ENCODE measurements at places on chromosomes 2 and 18.

DNA sequence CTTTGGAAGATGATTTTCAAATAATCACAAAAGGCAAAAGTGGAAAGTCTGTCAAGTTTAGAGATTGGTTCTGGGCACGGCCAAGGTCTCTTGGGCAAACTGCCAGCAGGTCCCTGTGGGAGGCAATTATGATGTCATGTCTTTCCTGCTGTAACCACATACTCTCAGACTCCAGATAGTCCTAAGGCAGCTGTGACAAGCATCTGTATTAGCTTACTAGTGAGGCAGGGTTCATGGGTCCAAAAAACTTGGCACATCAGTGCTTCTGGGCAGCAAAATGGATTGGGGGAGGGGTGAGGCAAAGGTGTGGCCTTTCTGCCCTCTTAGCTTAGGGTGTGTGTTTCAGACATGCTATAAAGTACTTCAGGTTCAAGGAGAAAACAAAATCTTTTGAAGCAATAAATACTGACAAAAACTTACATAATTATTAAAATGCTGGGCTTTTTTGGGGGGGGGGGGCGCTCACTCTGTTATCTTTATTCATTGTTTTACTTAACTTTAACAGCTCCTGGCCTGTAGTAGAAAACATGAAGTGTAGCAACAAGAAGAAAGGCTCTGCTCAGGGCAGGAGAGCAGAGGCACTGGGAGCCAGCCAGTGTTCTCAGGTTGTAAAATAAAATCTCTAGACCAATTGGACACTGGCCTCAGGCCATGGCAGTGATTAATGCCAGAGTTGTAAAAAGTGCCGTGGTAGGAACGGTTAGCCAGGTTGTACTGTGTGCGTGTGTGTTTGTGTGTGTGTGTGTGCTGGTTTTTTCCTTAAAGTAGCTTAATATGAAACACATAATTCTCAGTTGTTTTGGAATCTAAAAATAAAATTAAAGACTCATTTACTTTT is 14.3 kb upstream of the TANC1 start:
- DNase-seq, result peak; percentile 81

DNA sequence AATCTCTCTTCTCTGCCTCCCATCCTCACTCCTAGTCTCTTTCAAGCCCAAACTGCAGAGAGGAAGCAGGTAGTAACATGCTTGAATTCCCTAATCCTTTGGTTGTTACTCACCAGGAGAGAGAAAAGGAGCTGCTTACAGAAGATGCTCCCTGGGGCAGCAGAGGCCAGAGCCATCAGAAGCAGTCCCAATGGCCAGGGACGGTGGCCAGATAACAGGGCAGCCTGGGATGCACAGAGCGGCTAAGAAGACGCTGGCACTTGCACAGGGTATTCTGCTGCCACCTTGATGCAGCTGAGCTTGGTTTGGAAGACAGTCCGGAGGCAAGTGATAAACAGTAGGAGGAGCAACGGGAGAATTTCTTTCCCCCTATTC is 250 bp downstream of the DSC1 start:
- DNase-seq, result no peak

DNA sequence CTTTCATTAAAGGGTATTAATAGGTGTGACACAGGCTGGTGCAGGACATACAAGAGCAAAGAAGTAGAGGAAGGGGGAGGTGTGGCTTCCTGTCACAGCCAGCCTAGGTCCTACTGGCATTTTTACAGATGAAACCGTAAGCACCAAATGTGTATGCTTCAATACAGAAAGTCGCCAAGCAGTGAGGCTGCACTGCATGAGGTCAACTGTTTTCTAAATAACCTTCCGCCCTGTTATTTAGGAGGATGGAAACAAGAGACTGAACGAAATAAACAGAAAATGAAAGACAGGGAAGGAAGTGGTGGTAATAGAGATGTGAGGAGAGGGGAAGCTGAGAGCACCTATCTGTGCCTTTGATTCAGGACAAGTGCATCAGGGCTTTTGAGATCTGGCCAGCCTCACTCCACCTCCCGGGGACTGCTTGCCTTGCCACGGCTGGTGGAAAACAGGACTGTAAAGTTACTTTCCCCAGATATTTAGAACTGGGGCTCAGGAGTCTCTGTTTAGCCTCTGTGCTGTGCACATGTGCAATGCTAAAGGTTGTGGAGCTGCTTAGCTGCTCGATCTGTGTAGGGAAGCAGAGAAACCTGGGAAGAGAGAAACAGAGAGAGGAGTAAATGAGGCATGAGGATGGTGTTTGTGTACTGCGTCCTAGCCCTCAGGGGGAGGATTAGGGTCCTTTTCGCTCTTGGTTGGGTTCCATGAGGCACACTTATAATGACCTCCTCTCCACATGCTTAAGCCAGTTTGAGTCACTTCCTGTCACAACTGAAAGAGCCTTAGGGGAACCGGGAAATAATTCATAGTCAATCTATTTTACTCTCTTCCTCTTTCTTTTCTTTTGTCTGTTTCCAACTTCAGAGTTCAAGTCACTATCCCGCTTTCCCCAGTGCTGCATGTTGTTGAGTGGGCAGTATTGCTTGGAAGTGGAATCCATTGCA is 62.3 kb upstream of the BOD1L2 start:
- DNase-seq, result no peak

GRCh38 chr2:177449159-177449558 is 56.6 kb downstream of the AGPS start:
- DNase-seq, result no peak

DNA sequence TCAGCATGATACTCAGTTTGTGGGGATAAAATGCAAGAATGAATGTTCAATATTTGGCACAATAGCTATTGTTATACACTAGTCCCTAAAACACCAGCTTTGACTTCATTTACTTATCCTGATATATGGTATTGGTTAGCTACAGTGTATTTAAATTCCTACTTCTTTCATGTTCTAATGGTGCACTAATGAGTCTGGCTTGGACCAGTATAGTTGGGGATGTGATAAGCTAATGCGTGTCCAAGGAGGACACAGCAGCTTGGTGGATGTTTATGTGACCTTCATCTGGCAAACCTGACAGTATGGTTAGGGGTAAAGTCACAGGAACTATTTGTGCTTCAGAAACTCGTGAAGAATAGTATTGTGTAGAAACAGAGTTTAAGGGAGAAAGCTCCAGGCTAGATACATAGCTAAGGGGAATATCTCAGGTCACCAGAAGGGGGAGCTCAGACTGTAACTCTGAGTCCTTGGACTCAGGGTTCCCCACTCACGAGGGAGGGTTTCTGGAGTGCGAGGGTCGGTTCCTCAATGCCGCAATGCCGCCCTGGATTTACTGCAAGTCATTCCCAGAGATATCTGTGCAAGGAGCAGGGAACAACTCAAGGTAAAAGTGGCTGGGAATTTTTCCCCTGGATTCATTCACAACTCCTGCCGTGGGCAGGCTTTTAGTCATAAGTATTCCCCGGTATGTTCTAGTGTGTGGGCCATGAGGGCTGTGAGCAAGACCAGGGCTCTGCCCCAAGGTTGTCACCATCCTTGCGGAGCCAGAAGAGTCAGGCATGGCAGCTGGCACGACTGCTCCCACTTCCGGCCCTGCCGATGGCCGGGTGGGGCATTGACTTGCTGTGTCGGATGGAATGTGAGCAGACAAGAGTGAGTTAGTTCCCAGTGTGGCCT is 14.5 kb downstream of the IL1R2 start:
- DNase-seq, result no peak

DNA sequence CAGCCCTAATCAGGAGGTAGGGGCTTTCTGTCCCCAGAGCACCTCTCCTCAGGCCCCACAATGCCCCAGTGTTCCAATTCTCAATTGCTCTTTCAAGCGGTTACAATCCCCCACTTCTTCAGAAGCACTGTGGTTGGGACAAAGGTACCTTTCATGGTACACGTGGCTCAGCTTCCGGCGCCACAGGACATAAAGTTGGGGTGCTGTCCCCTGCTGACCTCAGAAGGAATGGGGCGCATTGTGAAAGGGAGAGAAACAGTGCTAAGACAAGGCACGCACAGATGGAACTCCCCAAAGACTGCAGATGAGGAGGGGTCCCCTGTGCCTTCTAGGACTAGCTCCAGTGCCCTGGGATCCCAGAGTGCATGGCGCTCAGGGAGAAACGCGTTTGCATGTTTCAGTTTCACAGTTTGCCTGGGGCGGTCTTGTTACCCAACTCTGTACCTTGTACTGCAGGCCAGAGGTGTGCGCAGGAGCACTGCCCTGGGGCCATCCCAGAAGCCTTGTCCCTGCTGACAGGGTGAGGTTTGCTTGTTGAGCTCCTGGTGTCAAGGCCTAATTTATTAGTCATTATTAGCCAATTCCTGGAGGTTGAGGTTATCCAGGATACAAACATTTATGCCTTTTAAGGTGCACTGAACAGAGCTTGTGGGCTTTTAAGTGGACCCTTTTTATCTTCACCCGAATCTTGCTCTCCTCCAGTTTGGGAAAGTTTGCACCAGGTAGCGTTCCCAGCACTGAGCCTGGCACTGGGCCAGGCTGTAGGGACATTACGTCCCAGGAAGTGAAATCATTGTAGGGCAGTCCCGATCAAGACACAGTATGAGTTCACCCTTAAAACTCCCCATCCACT is 7.6 kb downstream of the CNDP1 start:
- no peak for DNase-seq

GRCh38 chr2:121709776-121710469 is 26.8 kb downstream of the NIFK start:
- DNase-seq, result no peak

DNA sequence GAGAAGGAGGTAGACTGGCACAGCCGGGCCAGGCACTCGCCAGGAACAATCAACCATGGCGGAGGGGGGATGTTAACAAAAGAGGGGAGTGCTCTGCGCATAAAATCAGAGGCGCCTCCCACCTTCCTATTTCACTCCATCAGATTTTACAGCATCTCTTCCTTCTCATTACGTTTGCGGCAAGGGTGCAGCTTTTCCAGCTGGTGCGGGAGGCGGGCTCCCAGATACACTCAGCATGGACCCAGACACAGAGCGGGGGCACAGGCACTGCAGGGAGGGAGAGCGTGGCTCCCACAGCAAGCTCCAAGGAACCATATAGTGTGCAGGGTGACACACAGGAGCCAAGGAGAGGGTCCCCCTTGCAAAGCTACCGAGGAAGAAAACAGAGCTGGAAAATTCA is 176.3 kb downstream of the EIPR1 start:
- no peak for DNase-seq

DNA sequence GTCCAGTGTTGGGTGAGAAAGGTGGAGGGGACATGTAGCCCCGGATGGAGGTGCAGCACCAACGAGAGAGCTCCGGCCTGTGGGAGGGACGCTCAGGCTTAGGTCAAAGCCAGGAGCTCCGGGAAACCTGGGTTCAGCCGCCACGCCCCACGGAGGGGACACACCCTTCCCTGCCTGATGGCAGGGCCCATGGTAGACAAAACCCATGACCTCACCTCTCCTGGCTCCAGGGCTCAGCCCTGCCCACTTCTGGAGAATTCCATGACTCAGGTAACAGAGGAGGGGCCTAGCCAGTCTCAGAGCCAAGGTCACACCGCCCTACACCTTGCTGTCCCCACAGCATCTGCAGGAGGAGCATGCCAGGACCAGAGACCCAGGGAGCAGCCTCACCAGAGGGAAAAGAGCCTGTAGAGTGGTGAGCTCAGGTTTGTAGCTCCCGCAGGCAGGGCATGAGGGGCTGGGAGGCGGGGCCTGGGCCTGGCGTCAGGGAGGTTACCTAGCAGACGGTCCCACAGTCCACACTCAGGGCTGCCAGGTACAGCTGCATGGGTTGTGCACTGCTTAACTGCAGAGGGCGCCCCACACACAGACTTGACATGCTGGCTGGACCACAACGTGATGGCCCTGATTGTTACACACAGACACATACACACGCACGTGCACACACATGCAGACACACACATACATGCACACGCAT is 70.8 kb upstream of the SMAD7 start:
- no peak for DNase-seq

DNA sequence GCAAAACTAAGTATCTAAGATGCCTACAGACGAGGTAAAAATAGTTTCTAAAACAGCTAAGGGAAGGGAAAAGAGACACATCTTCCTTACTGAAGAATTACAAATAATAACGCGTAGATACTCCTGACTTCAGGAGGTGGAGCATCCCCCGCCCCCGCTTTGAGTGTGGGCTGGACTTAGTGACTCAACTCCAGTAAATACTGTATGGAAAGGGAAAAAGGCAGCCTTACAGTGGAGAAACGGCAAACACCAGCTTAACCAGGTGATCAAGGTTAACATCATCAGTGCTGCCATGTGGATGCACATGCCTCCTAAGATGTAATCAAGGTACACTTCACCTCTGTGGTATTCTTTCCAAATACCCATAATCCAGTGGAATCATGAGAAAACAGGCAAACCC is 47.9 kb downstream of the HADHB start:
- no peak for DNase-seq

GRCh38 chr2:166463640-166464039 is 30.4 kb downstream of the SCN7A start:
- no peak for DNase-seq

- no peak for DNase-seq
These were observed 12.6 kb downstream of the NEU2 start for GRCh38 chr2:233044974-233045605.

GRCh38 chr18:72652990-72653593 is 109.0 kb upstream of the CBLN2 start:
- DNase-seq, result peak; percentile 34

GRCh38 chr18:53567929-53568574 is 656.4 kb downstream of the MBD2 start:
- no peak for DNase-seq

DNA sequence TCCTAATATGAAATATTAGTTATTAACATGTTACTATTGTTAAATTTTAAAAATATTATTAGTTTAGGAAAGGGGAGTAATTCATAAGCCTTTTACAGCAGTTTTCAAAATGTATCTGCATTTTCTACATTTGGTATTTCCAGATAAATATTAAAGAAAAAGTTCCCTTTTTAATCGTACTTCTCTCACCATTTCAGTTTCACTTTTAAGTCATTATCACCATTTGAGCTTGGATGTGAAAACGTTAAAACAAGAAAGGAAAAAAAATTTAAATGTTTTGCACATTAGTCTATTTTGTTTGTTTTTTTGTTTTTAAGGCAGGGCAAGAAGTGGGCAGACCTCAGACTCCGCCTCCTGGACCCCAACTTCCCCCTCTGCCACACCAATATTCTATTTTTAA is 3.3 kb upstream of the SRSF7 start:
- no peak for DNase-seq

- DNase-seq, result no peak
These were observed 90.7 kb upstream of the ITGA6 start for GRCh38 chr2:172336681-172337080.

GRCh38 chr2:157244691-157245090 is 12.8 kb upstream of the GALNT5 start:
- DNase-seq, result no peak

GRCh38 chr2:217370391-217370790 is 510.5 kb upstream of the TNP1 start:
- no peak for DNase-seq

- no peak for DNase-seq
These were observed 312.0 kb upstream of the ETAA1 start for GRCh38 chr2:67085146-67085545.

GRCh38 chr2:54114936-54115283 is 505 bp upstream of the ACYP2 start:
- no peak for DNase-seq

GRCh38 chr2:16862471-16862870 is 196.8 kb upstream of the CYRIA start:
- no peak for DNase-seq

Data from NCI-H2107 (cell line).